ENCODE measurements at places on chromosomes 6 and 20. TPM values are rescaled to one million over a fixed set of nuclear protein-coding genes. Genes with fewer than 3 reads are reported as not detected.

ARMH2 gene
- total RNA-seq = 1.8 TPM

- H3K4me3 ChIP-seq = no peak overlapping the region
- no peak for DNase-seq
- no peak overlapping the region for H3K27ac ChIP-seq
These were observed 23.2 kb downstream of the CTCFL start for GRCh38 chr20:57501461-57502335.

MCHR2 gene
- not detected for total RNA-seq

DNA sequence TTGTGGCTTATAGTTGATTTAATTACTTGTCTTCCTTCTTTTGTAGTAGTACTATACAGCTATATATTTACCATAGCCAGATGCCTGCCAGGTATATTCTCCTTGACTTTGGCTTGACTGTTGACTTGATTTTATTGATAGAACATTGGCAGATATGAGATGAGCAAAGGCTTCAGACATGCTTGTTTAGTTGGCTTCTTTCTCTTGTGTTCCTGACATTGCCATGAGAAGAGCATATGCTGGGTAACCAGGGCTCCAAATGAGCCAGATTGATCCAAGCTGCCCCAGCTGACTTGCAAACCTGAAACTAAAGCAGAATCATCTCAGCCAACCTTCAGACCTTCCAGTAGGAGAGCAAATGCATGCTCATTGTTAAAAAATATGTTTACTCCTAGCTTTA is 508.1 kb upstream of the BTBD3 start:
- no peak overlapping the region for H3K27ac ChIP-seq
- no peaks in the 10 kb centered on the region for H3K4me1 ChIP-seq
- H3K36me3 ChIP-seq = no peaks in the 10 kb centered on the region
- H3K4me3 ChIP-seq = no peak overlapping the region
- DNase-seq = no peak

GRCh38 chr6:21713481-21713880 is 119.9 kb downstream of the SOX4 start:
- H3K4me3 ChIP-seq = no peak overlapping the region
- H3K4me1 ChIP-seq = no peaks in the 10 kb centered on the region
- no peak overlapping the region for H3K27ac ChIP-seq
- peaks cover 1% of the 10 kb centered on the region for H3K27me3 ChIP-seq
- no peak for DNase-seq

PDE10A gene
- total RNA-seq = not detected

- H3K27me3 ChIP-seq = peaks cover 25% of the 10 kb centered on the region
- DNase-seq = no peak
- no peaks in the 10 kb centered on the region for H3K36me3 ChIP-seq
- H3K27ac ChIP-seq = no peak within 1 kb of the TSS
- peaks cover 2% of the 10 kb centered on the region for H3K4me1 ChIP-seq
These were observed at the start of gene NHSL1 for GRCh38 chr6:138499303-138500018. NHSL1 (minus strand) TSS chr6:138499494; CDS start chr6:138499290, 204 bp downstream.

IL20RA gene
- not detected for total RNA-seq

DNA sequence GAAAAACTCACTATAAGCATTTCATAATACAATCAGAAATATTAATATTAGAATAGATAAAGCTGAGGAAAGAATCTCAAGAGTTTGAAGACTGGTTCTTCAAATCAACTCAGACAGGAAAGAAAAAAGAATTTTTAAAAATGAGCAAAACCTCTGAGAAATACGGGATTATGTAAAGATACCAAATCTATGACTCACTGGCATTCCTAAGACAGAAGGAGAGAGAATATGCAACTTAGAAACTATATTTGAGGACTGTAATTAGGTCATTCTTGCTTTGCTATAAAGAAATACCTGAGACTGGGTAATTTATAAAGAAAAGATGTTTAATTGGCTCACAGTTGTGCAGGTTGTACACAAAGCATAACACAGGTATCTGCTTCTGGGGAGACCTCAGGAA is 665.1 kb downstream of the RNF144B start:
- no peak overlapping the region for H3K27ac ChIP-seq
- no peak for DNase-seq
- no peaks in the 10 kb centered on the region for H3K4me1 ChIP-seq
- H3K27me3 ChIP-seq = no peaks in the 10 kb centered on the region

BPIFB4 gene
- not detected for total RNA-seq

- peak; percentile 51 for DNase-seq
- H3K36me3 ChIP-seq = no peaks in the 10 kb centered on the region
- peaks cover 39% of the 10 kb centered on the region for H3K4me1 ChIP-seq
- peak overlapping the region; percentile 94 for H3K27ac ChIP-seq
- no peaks in the 10 kb centered on the region for H3K27me3 ChIP-seq
These were observed 637 bp upstream of the HIVEP2 start for GRCh38 chr6:142945446-142946180.

DNA sequence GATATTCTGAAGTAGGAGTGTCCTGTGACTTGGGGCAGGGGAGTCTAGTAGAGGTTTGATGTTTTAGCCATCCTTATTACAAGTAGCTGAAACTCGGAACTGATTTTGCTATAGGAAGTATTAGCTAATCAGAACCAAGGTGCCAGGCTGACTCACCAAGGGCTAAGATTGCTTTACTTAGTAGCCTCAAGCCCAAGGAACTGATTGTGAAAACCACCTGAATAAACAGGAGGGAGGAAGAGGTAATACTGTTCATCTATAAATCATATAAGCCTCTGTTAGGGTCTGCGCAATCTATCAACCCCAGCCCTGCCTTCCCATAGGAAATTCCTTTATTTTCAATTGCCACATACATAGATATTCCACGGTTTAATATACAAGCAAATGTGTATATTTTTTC is 54.4 kb downstream of the GNAS start:
- peak overlapping the region; percentile 66 for H3K4me3 ChIP-seq
- H3K36me3 ChIP-seq = peaks cover 86% of the 10 kb centered on the region
- H3K27me3 ChIP-seq = no peaks in the 10 kb centered on the region
- H3K4me1 ChIP-seq = peaks cover 79% of the 10 kb centered on the region

MOG gene
- not detected for total RNA-seq

ASXL1 gene
- 110 TPM for total RNA-seq

PRSS16 gene
- total RNA-seq = 1.1 TPM

GRCh38 chr6:136920671-136921380 is 1.3 kb upstream of the SLC35D3 start:
- peak overlapping the region; percentile 67 for H3K4me3 ChIP-seq
- no peak overlapping the region for H3K27ac ChIP-seq
- DNase-seq = no peak
- H3K27me3 ChIP-seq = peaks cover 57% of the 10 kb centered on the region
- H3K4me1 ChIP-seq = peaks cover 29% of the 10 kb centered on the region

DNA sequence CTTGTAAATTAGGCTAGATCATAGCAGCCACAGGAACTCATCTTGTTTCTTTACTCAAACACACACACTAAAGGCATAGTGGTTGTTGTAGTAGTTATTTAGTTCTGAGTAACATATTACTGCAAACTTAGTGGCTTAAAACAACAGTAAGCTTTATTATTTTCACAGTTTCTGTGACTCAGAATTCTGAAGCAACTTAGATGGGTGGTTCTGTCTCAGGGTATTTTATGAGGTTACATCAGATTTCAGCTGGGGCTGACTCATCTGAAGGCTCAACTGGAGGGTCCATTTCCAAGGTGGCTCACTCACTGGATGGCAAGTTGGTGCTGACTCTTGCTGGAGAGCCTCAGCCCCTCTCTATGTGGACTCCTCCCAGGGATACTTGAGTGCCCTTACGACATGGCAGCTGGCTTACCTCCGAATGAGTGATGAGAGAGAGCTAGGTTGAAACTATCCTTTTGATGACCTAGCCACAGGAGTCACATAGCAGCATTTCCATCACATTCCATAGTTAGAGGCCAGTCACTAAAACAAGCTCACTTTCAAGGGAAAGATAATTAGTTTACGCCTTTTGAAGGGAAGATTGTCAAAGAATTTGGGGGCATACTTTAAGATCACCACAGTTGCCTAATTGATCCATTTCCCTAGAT is 136.5 kb upstream of the PRND start:
- peaks cover 17% of the 10 kb centered on the region for H3K27me3 ChIP-seq
- H3K27ac ChIP-seq = no peak overlapping the region
- no peaks in the 10 kb centered on the region for H3K4me1 ChIP-seq
- H3K4me3 ChIP-seq = no peak overlapping the region

DNA sequence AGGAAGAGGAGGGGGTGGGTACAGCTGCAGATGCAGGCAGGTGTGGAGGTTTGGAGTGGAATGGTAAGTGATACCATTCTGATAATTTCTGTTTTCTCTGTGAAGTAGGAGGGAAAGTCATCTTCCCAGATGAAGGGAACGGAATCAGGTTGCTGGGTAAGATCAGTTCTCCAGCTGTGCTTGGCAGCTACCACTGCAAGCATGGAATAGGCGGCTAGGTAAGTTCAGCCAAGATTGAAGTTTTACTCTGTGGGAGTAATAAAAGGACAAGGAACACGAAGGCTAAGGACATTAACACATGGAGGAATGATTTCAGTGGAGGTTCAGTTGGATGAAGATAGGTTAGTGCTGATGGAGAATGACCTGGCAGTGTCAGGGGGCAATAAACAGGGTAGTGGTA is 128.3 kb downstream of the CARMIL1 start:
- H3K4me1 ChIP-seq = peaks cover 35% of the 10 kb centered on the region
- H3K27me3 ChIP-seq = no peaks in the 10 kb centered on the region
- peaks cover 16% of the 10 kb centered on the region for H3K36me3 ChIP-seq
- DNase-seq = no peak

- H3K36me3 ChIP-seq = no peaks in the 10 kb centered on the region
- DNase-seq = peak; percentile 17
- H3K4me1 ChIP-seq = peaks cover 4% of the 10 kb centered on the region
- no peak overlapping the region for H3K27ac ChIP-seq
- no peak overlapping the region for H3K4me3 ChIP-seq
- no peaks in the 10 kb centered on the region for H3K27me3 ChIP-seq
These were observed 172.1 kb upstream of the GGTLC1 start for GRCh38 chr20:24160563-24161281.

TMEM74B gene
- 0.10 TPM for total RNA-seq

BACH2 gene
- 61.6 TPM for total RNA-seq

GRCh38 chr20:10501402-10501801 is 66.3 kb downstream of the SLX4IP start:
- H3K4me1 ChIP-seq = peaks cover 42% of the 10 kb centered on the region
- peaks cover 8% of the 10 kb centered on the region for H3K36me3 ChIP-seq
- H3K27me3 ChIP-seq = no peaks in the 10 kb centered on the region
- peak overlapping the region; percentile 96 for H3K27ac ChIP-seq
- DNase-seq = peak; percentile 37

FOXF2 gene
- total RNA-seq = not detected

DNA sequence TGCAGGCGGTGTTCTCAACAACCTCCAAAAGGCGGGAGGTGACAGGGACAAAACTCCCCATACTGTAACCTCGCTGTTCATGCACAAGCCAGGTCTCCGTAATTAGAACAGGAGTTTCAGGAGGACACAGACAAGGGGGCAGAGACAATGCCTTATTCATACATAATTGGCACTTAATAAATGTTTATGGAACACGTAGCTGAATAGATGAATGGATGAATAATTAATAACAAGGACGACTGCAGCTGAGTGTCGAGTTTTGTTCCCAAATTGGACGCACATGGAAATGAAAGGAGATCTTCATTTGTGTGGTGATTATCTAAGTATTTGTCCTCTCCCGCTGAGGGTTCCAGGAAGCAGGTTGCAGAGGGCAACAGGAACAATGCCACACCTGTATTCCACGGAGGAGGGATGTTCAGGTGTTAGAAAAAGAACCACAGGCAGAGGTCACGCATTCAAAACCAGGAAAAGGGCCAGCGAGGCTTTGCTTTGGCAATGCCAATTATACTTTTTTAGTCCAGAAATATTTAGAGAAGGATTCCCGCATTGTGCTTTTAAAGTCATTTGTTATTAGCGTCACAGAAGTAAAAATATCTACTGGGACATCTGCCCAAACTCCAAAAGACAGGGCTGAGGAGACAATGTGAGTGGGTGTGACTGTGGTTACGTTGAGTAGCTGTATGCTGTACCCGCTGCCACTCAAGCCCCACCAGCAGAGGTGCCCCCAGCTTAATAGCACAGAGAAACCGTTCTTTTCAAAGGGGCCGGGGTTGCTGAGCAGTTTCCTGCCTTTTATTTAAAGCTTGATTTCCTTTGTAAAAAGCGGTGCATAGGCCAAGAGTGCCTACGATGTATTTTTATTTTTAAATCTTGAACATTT is 123.3 kb downstream of the PXDC1 start:
- H3K4me3 ChIP-seq = no peak overlapping the region
- no peak for DNase-seq
- H3K27me3 ChIP-seq = peaks cover 21% of the 10 kb centered on the region
- no peak overlapping the region for H3K27ac ChIP-seq
- H3K4me1 ChIP-seq = no peaks in the 10 kb centered on the region
- no peaks in the 10 kb centered on the region for H3K36me3 ChIP-seq

- no peaks in the 10 kb centered on the region for H3K27me3 ChIP-seq
- H3K4me1 ChIP-seq = peaks cover 12% of the 10 kb centered on the region
- H3K27ac ChIP-seq = no peak overlapping the region
- no peak overlapping the region for H3K4me3 ChIP-seq
- H3K36me3 ChIP-seq = peaks cover 24% of the 10 kb centered on the region
These were observed 166.0 kb downstream of the RALGAPA2 start for GRCh38 chr20:20546402-20546801.

GRCh38 chr6:140485740-140486449 is 1111.4 kb upstream of the CITED2 start:
- no peak for DNase-seq
- no peaks in the 10 kb centered on the region for H3K4me1 ChIP-seq
- H3K27ac ChIP-seq = no peak overlapping the region
- H3K27me3 ChIP-seq = no peaks in the 10 kb centered on the region

- no peak overlapping the region for H3K4me3 ChIP-seq
- H3K27ac ChIP-seq = no peak overlapping the region
- no peaks in the 10 kb centered on the region for H3K4me1 ChIP-seq
- H3K36me3 ChIP-seq = no peaks in the 10 kb centered on the region
- no peak for DNase-seq
These were observed 144.3 kb upstream of the MLN start for GRCh38 chr6:33947916-33948594.

GRCh38 chr6:149150801-149151398 is 166.6 kb upstream of the TAB2 start:
- H3K27me3 ChIP-seq = no peaks in the 10 kb centered on the region
- peaks cover 60% of the 10 kb centered on the region for H3K36me3 ChIP-seq
- H3K27ac ChIP-seq = peak overlapping the region; percentile 32
- H3K4me1 ChIP-seq = peaks cover 86% of the 10 kb centered on the region
- H3K4me3 ChIP-seq = no peak overlapping the region

GRCh38 chr6:12529364-12530019 is 187.1 kb upstream of the PHACTR1 start:
- H3K36me3 ChIP-seq = no peaks in the 10 kb centered on the region
- no peak overlapping the region for H3K4me3 ChIP-seq
- no peak overlapping the region for H3K27ac ChIP-seq
- DNase-seq = no peak
- H3K27me3 ChIP-seq = peaks cover 2% of the 10 kb centered on the region

DNA sequence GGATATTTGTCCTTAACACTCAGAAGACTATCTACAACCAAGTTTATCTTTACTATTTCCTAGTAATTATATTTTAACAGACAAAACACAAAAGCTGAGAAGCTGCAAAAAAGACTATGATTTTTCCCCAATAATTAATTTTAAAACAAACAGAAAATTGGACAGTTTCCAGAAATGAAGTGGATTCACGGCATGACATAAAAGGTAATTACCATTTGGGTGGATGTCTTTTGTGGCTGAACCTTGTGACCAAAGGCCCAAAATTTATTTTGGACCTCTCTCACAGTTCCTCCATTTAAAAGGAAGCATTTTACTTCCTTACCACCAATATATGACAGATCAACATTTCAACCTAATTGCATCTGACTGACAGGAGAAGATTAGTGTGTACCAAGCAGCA is 90.2 kb downstream of the GMDS start:
- H3K36me3 ChIP-seq = no peaks in the 10 kb centered on the region
- H3K27me3 ChIP-seq = peaks cover 9% of the 10 kb centered on the region
- DNase-seq = no peak
- no peak overlapping the region for H3K4me3 ChIP-seq
